Left forelimb (tissue), 1 donor: ENCODE measurements at places on chromosomes 2 and 18.

DNA sequence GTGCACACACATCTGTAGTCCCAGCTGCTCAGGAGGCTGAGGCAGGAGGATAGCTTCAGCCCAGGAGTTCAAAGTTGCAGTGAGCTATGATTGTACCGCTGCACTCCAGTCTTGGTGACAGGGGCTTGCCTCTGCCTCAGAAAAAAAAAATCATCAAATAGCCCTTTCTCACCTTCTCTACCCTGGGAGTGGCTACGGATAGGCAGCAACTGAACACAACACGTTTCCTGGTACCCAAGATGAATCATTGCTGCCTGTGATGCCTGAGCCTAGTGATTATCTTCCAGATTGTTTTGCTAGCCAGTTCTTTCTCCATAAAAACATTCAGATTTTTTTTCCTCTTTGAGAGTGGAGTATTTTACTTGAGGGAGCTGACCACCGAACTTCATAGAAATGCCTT, 13.5 kb downstream of the INPP4A start:
- no peak for DNase-seq

DNA sequence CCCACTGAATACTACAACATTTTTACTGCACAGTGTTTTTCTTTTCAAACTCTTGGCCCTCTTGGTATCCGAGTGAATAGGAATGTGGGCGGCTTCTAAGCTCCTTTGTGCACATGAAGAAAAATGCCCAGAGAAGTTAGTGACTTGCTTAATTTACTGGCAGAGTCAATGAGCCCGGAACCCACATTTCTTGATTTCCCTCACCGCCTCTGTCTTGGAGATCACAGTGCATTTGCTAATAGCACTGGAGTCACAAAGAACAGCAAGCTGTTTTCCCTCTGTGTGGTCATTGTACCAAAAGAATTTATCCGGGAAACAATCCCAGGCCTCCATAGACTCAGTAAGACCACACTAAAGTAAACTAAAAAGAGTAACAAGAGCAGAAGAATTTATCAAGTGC, 18.9 kb downstream of the STON1 start:
- DNase-seq = peak; percentile 17

DNA sequence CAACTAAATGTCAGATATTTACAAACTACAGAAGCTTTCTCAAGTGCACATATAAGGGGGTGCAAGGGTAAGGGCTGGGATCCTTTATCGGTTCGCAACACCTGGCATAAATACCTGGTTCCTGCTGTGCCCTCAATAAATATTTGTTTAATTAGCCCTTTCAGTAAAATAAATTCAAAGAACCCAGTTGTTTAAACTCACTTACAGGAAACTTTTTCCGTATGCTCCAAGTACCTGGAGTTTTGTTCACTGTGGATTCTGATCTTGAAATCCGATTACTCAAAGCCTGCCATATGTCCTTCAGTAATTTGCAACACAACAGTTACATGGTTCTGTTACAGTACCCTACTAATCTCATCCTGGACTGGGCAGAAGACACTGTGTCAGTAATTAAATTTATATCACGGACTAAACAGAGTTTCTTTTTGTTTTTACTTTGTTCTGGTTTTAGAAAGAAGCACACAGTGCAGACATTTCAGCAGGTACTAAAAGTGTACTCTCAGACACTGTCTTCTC, 36.9 kb downstream of the TBC1D8 start:
- no peak for DNase-seq

DNA sequence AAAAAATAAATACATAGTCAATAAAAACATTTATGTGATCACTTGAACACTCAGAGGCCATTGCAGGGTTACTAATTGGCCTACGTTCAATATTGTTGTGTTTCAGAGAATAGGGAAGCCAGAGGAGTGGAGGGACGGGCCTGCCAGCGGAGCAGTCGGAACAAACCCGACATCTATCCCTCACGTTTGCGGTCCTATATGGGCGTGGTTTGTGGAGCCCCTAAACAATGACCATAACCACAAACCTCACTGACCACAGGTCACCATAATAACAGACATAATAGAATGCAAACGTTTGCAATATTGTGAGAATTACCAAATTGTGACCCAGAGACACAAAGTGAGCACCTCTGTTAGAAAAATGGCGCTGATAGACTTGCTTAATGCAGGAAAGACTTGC, 19.5 kb upstream of the ZNF516 start:
- no peak for DNase-seq

GRCh38 chr2:133365117-133365516, 203.1 kb downstream of the NCKAP5 start:
- no peak for DNase-seq

DNA sequence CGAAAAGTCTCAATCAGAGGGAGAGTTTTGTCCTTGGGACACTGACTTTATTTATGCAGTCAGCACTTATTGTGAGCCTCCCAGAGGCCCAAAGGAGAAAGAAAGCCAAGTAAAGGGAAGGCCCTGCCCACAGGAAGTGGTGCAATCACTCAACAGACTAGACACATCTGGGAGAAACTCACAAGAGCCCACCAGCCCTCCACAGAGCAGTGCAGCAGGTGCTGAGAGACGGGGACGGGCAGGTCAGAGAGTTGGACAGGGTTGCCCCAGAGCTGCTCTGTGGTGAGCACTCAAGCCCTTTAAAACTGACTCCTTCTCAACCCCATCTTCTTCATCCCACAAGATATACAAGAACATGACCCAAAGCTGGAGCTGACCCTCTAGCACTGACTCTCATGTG, 96.0 kb downstream of the TFCP2L1 start:
- no peak for DNase-seq

GRCh38 chr2:214014551-214015220, 396.2 kb upstream of the VWC2L start:
- DNase-seq = no peak

- DNase-seq = peak; percentile 79
Observed at GRCh38 chr2:9770308-9771100, 72.8 kb upstream of the TAF1B start.

GRCh38 chr2:101843048-101843447, 145.5 kb downstream of the MAP4K4 start:
- no peak for DNase-seq
